ENCODE measurements at places on chromosomes 13 and 19. TPM values are rescaled to one million over a fixed set of nuclear protein-coding genes. Genes with fewer than 3 reads are reported as not detected.

DNA sequence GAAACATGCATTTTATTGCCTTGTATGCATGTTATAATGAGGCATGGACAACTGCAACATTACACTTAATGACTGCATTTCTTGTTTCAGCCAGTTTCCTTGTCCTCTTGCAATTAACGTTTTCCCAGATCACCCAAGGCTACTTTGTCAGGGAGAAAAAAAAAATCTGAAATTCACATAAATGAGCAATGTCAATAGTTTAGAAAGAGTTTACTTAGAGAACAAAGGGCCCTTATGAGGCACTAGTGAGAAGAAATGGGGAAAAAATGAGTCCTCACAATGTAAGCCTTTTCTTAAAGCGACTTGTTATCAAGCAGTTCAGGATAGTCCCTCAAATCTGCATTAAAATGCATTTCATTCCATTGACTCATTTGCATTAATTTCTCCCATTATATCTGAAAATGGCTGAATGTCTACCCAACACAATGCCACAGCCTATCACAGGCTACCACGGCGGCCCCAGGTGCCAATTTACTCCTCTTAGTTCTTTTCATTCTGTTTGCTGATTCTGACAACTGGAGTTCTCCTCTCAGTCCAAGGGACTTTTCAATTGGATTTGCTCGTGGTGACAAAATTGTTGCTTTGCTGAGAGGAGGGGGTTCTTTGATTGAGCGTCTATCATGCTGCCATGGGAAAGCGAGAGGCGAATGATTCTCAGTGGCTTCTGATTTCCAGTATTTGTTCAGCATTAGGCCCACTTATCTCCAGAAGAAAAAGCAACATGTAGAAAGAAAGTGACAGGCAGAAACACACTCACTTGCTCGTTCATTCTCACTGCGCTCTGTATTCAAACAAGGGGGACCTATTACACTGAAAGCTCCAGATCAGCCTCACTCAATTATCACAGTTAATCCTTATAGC, 107.1 kb downstream of the DACH1 start:
- DNase-seq = no peak
- H3K4me1 ChIP-seq = no peaks in the 10 kb centered on the region
- H3K36me3 ChIP-seq = no peaks in the 10 kb centered on the region

- peaks cover 7% of the 10 kb centered on the region for H3K4me1 ChIP-seq
- peak overlapping the region; percentile 98 for H3K4me3 ChIP-seq
- DNase-seq = no peak
- H3K36me3 ChIP-seq = peaks cover 11% of the 10 kb centered on the region
Observed at GRCh38 chr19:11598103-11598483, 810 bp downstream of the ZNF627 start.

GRCh38 chr13:25213715-25214114, 41.6 kb upstream of the AMER2 start:
- H3K4me1 ChIP-seq = peaks cover 12% of the 10 kb centered on the region
- H3K27me3 ChIP-seq = no peaks in the 10 kb centered on the region
- H3K27ac ChIP-seq = no peak overlapping the region
- no peak overlapping the region for H3K4me3 ChIP-seq
- DNase-seq = peak; percentile 73
- H3K36me3 ChIP-seq = no peaks in the 10 kb centered on the region

Gene NTF4
- 5.5 TPM for polyA plus RNA-seq

DNA sequence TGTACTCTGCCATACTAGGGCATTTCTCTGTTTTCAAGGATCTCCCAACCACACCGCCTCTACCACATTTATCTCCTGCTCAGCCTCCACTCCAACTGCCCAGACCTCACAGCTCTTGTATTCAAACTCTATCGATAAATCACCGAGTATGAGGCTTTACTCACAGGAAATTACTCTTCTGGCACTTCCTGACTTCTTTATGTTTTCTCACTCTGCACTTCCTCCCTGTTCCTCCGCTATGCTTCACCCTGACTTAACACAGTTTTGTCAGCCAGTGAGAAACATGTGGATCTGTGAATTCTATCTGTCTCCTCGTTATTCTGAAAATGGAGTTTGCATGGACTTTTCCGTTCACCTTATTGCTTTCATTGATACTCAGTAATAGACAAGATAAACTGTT, 2.6 kb upstream of the CARD8 start:
- no peak for DNase-seq
- H3K27ac ChIP-seq = no peak overlapping the region
- no peak overlapping the region for H3K4me3 ChIP-seq
- H3K36me3 ChIP-seq = no peaks in the 10 kb centered on the region
- H3K4me1 ChIP-seq = peaks cover 3% of the 10 kb centered on the region
- H3K27me3 ChIP-seq = no peaks in the 10 kb centered on the region

GRCh38 chr13:66089711-66090110, 1140.4 kb downstream of the PCDH9 start:
- H3K27ac ChIP-seq = no peak overlapping the region
- no peak overlapping the region for H3K4me3 ChIP-seq

DNA sequence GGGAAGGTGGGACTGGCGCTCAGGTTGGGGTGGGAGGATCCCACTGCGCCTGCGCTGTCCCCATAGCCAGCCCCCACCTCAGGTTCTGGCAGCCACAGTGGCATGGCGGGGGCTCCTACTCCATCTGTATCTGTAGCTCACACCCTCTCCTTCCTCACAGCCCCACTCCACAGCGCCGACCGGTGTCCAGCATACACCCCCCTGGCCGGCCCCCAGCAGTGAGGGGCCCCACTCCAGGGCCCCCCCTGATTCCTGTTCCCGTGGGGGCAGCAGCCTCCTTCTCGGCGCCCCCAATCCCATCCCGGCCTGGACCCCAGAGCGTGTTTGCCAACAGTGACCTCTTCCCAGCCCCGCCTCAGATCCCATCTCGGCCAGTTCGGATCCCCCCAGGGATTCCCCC, 6.0 kb downstream of the TMED1 start:
- H3K36me3 ChIP-seq = peaks cover 20% of the 10 kb centered on the region
- H3K4me1 ChIP-seq = no peaks in the 10 kb centered on the region
- no peak overlapping the region for H3K27ac ChIP-seq
- H3K4me3 ChIP-seq = no peak overlapping the region

Gene CCDC70
- polyA plus RNA-seq = not detected

DNA sequence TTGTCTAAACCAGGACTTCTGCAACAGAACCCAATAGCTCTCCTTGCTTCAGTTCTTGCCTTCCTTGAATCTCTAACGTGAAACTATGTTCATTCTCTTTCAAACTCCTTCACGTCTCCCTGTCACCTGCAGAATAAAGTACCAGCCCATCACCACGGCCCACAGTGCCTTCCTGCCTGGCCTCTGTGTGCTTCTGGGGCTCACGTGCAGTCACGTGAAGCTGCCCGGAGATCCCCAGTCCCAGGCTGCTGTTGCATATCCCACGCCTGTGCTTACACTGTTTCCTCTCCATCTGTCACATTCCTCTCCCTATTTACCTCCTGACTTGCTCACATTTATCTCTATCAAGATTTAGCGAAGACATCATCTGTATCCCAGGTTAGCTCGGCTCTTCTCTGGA, 102.8 kb downstream of the STARD13 start:
- no peak for DNase-seq
- peaks cover 6% of the 10 kb centered on the region for H3K4me1 ChIP-seq
- no peak overlapping the region for H3K4me3 ChIP-seq
- no peaks in the 10 kb centered on the region for H3K27me3 ChIP-seq
- H3K27ac ChIP-seq = no peak overlapping the region

- no peaks in the 10 kb centered on the region for H3K27me3 ChIP-seq
- H3K27ac ChIP-seq = no peak overlapping the region
- H3K4me1 ChIP-seq = no peaks in the 10 kb centered on the region
- no peak for DNase-seq
- no peak overlapping the region for H3K4me3 ChIP-seq
- H3K36me3 ChIP-seq = peaks cover 18% of the 10 kb centered on the region
Observed at GRCh38 chr13:112521073-112521685, 66.8 kb downstream of the TUBGCP3 start.

DNA sequence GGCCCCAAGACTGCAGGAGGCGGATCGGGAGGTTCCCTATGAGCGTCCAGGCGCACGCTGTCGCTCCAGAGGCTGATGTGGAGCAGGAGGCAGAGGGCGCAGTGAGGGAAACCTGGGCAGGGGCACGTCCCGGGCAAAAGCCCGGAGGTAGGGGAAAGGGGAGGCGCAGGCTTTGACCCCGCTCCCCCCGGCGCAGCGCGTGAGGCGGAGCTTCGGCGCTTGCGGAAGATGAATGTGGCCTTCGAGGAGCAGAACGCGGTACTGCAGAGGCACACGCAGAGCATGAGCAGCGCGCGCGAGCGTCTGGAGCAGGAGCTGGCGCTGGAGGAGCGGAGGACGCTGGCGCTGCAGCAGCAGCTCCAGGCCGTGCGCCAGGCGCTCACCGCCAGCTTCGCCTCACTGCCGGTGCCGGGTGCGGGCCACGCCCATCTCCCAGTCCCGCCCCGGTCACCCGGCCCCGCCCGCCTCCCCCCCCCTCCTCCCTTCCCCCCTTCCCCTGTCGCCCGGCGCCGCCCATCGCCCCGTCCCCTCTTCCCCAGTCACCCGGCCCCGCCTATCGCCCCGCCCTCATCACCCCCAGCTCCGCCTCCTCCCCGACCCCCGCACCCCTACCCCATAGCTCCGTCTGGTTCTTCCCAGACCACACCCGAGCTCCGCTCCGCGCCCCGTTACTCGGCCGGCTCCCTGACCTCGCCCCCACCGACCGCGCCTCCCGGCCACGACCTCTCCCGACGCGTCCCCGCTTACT, 4.1 kb downstream of the HMG20B start:
- H3K4me3 ChIP-seq = peak overlapping the region; percentile 44
- peaks cover 3% of the 10 kb centered on the region for H3K36me3 ChIP-seq
- no peaks in the 10 kb centered on the region for H3K27me3 ChIP-seq
- H3K4me1 ChIP-seq = peaks cover 16% of the 10 kb centered on the region
- no peak overlapping the region for H3K27ac ChIP-seq

DNA sequence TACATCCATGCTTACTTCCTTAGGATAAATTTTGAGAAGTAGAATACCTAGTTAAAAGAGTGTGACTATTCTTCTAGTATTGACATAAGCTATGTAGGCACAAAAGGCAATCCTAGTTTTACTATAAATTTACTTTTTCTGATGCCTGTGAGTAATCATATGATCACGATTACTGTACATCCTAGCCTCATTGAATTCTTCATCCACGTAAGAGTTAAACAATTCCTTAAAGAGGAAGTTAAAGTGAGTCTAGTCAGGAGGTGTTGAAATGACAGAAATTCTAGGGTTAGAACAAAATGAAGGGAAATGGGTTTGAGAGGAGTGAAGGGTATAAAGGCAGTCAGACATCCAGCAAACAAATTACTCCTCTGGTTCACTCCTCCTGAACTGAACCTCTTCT, at the start of gene ACOD1:
ACOD1 (plus strand) TSS at position 363 of the 400 bp plus-strand sequence. CDS start 48 bp downstream, outside the sequence.
- no peak within 1 kb of the TSS for H3K4me3 ChIP-seq
- H3K27ac ChIP-seq = no peak within 1 kb of the TSS
- H3K27me3 ChIP-seq = no peaks in the 10 kb centered on the region
- DNase-seq = no peak
- H3K36me3 ChIP-seq = no peaks in the 10 kb centered on the region

Gene CASP14
- 122 TPM for polyA plus RNA-seq

DNA sequence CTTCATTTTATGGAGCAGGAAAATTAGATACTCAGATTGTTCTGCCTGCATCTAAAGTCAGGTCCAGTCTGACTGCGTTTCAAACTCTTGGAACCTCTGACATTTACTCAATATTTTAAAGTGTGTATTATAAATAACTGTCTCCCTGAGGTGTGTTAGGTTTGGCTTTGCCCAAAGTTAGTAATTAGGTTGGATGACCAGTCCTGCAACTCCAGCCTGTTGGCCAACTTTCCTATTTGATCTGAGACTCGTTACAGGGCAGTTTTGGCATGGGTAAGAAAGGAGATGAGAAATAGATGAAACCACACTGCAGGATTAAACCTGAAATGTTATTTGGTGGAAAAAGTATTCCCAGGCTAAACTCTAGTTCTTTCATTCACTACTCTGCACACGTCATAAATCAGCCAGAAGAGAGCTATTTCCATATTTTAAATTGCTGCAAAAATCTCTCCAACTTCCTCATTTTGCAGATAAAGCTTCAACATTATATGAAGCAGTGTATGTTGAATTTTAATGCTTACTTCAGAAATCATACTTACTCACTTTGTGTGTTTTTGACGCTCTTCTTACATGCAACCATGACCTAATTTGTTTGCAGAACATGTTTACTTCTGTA, 357.1 kb downstream of the DCT start:
- H3K27ac ChIP-seq = no peak overlapping the region
- no peak overlapping the region for H3K4me3 ChIP-seq
- H3K36me3 ChIP-seq = no peaks in the 10 kb centered on the region
- DNase-seq = no peak

GRCh38 chr13:47798194-47798593, 202.9 kb downstream of the SUCLA2 start:
- no peaks in the 10 kb centered on the region for H3K4me1 ChIP-seq
- H3K27ac ChIP-seq = no peak overlapping the region
- H3K36me3 ChIP-seq = no peaks in the 10 kb centered on the region
- DNase-seq = no peak
- H3K27me3 ChIP-seq = no peaks in the 10 kb centered on the region

GRCh38 chr13:48165063-48165462, 67.9 kb upstream of the ITM2B start:
- no peak overlapping the region for H3K27ac ChIP-seq
- H3K27me3 ChIP-seq = no peaks in the 10 kb centered on the region
- H3K36me3 ChIP-seq = no peaks in the 10 kb centered on the region
- no peak overlapping the region for H3K4me3 ChIP-seq
- no peak for DNase-seq

- H3K27me3 ChIP-seq = no peaks in the 10 kb centered on the region
- no peaks in the 10 kb centered on the region for H3K36me3 ChIP-seq
Observed at GRCh38 chr19:35458731-35459391, 10.8 kb downstream of the FFAR2 start.

- peaks cover 22% of the 10 kb centered on the region for H3K27me3 ChIP-seq
- no peaks in the 10 kb centered on the region for H3K36me3 ChIP-seq
- H3K4me1 ChIP-seq = peaks cover 7% of the 10 kb centered on the region
- no peak for DNase-seq
Observed at GRCh38 chr13:28526876-28527275, 31.9 kb upstream of the FLT1 start.

Gene MYBPC2
- not detected for polyA plus RNA-seq

- no peak overlapping the region for H3K4me3 ChIP-seq
- DNase-seq = no peak
- H3K36me3 ChIP-seq = no peaks in the 10 kb centered on the region
- no peaks in the 10 kb centered on the region for H3K27me3 ChIP-seq
Observed at GRCh38 chr19:4069331-4069959, 2.7 kb upstream of the ZBTB7A start.

Measured in keratinocyte (primary cell).